ENCODE measurements at places on chromosomes 7 and 10.
A peak's percentile ranks its signal among the peaks of the same experiment; 100 is the strongest.

GRCh38 chr10:126468467-126468866, 80.2 kb upstream of the ADAM12 start:
- DNase-seq, result no peak

GRCh38 chr7:1593091-1593866, 23.4 kb upstream of the PSMG3 start:
- DNase-seq, result no peak

GRCh38 chr7:44393238-44394111, 68.1 kb upstream of the CAMK2B start:
- DNase-seq, result no peak

DNA sequence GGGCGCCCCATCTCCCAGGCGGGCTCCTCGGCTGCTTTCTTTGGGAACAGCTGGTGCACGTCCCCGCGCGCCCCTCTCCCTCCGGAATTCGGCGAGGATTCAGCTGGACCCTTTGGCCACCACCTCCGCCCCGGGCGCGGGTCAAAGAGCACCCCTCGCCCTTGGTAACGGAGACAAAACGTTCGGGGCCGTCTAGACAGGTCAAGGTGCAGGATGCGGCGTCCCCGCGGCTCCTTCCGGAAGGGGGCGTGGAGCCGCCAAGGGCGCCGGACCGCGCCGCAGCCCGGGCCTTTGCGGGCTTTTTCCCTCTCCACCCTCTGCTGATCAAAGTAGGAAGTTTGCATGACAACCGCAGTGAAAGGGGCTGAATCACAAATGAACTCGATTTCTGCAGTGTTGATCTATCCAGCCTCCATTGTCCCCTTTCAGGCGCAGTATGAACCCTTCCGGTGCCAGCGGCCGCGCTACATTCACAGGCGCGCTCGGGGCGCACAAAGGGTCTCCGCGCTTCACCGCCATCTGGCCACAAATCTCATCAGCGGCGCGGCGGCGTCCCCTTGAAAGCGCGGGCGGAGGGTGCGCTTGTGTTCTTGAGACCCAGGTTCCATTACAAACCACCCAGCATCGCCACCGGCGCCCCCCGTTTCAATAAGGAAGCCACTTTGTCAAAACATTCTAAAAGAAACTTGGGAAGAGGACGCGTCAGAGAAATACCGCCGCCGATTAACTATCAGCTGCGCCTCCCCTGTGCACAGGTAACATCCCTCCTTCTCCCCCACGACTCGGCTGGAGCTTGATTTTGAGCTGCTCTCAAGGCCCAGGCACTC, 36.4 kb downstream of the CNPY1 start:
- DNase-seq, result peak; percentile 76

GRCh38 chr7:48875045-48875916, 49.1 kb upstream of the CDC14C start:
- DNase-seq, result peak; percentile 91

GRCh38 chr10:24952707-24953645, 570 bp upstream of the PRTFDC1 start:
- DNase-seq, result peak; percentile 33

DNA sequence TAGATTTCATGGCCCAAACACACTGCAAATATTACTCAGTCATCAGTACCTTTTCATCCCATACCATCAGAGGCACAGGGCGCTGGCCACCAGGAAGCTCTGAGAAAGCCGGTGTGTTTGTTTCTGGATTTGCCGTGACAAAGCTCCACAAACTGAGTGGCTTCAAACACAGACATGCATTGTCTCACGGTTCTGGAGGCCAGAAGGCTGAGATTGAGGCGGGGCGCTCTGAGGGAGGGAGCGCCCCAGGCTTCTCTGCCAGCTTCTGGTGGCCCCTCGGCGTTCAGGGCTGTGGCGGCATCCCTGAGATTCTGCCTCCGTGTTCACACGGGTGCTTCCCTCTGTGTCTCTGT, 3.7 kb upstream of the TTYH3 start:
- DNase-seq, result no peak

DNA sequence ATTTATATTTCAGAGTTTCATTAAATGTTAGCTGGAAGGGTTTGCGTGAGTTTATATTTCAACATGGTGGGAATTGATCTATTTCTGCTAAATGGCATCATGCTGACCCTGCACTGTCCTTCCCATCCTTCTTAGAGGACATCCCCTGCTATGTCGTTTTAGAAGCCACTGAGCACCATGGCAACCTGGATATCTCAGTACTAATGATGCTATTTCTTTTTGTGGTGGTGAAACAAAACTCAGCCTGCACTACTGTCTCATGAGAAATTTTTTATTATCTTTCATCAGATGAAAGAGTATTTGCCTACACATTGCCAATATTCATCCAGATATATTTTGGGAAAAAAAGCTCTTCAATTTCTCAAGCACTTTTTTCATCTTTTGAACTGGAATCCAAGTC, 12.1 kb downstream of the EPDR1 start:
- no peak for DNase-seq

DNA sequence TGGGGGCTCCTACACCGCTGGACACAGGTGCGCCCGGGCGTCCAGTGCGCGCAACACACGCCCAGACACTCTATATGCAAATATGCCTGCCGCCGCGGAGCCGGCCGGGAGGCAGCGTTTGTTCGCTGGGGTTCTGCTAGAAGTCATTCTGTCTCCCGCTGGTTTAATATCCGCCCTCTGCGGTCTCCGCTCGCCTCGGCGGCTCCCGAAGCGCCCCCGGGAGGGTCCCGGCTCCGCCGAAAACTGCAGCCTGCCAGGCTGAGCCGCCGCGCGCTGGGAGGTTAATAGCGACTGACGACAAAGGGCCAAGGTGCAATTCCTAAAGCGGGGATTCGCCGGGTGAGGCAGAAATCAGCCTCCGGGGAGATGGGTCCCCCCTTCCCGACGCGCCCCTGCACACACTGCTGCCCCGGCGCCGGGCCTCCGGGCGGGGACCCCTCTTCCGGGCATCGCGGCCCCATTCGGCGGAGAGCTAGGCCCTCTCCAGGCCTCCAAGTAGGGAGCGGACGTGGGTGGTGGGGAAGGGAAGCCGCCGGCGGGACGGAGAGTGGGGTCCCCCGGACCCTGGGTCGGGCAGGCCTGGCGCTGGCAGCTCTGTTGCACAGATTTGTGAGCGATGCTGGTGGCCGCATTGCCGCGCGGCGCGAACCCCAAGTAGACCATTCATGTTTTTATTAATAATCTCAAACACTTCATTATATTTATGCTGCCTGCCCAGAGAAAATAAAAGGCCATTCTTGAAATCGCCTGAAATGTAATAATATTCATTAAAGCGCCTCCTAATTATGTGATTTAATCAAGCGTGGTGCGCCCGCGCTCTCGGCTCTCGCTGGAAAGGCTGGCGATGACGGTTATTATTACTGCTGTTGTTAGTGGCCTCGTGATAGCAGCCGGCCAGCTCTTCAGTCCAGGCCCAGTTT, 9.1 kb downstream of the EN2 start:
- peak; percentile 73 for DNase-seq

GRCh38 chr10:77511498-77512218, 126.0 kb downstream of the KCNMA1 start:
- no peak for DNase-seq

- no peak for DNase-seq
Measured at GRCh38 chr7:80444811-80445210, 67.1 kb downstream of the GNAT3 start.

DNA sequence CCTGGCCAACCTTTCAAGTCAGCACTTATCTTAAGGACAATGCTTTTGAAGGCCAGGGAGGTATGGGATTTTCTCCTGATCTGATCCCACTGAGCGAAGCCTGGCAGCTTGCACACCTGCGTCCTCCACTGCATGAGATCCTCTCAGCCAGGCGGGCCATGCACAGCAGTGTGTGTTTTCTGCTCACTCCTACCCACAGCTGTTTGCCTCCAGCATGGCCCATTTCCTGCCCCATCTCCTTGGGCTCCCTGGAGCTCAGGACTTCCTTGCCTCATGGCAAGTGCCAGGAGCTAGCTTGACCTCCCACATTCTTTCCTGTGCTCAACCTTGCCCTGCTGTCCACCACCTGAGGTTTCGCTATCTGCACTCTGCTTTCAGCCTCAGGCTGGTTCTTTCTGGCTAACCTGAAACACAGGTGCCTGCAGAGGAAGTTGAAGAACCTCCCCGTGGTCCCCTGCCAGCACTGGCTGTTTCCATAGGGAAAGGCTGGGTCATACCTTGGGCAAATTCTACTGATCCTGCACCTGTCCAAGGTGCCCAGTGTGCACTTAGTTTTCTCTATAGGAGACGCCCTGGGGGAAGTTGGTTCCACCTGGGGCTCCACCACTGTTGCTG, 43.9 kb upstream of the EEPD1 start:
- no peak for DNase-seq

GRCh38 chr7:77444123-77444522, 28.0 kb upstream of the GSAP start:
- no peak for DNase-seq

DNA sequence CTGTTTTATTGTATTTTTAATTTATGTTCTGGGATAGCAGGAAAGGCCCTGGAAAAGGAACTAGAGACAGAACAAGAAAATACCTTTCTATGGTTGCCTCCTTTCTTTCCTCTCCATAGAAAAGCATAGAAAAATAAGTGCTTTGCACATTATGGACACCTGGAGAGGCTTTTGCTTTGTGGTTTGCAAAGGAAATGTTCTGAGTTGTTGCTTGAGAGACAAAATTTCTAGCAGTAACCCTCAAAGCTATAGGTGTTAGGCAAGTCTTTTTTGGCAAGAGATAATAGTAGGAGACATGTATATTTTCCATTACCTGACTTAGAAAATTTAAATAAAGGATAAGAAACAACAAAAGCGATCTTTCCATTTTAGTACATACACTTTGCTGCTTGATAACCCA, 378.6 kb upstream of the PRKCQ start:
- no peak for DNase-seq

- peak; percentile 76 for DNase-seq
Measured at GRCh38 chr7:76262683-76263402, 39.6 kb upstream of the HSPB1 start.
